ENCODE measurements at places on chromosomes 1 and 21.

- no peak for DNase-seq
These were observed 498.1 kb downstream of the SIPA1L2 start for GRCh38 chr1:232131715-232132391.

GRCh38 chr1:12634696-12635202 is 9.1 kb upstream of the AADACL4 start:
- no peak for DNase-seq

DNA sequence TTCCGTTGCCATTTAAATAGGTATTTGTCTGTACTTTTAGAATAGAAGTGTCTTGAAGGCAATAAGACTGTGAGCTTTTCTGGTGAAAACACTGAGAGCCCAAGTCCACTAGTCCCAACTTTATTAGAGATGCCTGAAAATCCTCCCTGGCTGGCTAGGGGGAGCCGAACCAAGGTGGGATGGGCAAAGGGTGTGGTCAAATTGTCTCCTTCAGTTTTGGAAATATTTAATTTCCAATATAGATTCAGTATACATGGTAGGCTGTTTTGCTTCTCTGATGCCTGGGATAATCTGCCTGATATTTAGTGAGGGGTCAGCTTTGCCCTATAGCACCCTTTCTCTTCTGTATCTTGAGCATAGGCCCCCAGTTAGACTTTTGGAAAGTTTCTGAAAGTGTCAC is 3.5 kb downstream of the ROR1 start:
- DNase-seq = no peak

- DNase-seq = no peak
These were observed 11.7 kb upstream of the MATN1 start for GRCh38 chr1:30735124-30735523.

GRCh38 chr1:14627608-14628489 is 29.4 kb downstream of the KAZN start:
- DNase-seq = no peak

GRCh38 chr1:234980645-234981396 is 147.8 kb downstream of the TOMM20 start:
- peak; percentile 36 for DNase-seq

DNA sequence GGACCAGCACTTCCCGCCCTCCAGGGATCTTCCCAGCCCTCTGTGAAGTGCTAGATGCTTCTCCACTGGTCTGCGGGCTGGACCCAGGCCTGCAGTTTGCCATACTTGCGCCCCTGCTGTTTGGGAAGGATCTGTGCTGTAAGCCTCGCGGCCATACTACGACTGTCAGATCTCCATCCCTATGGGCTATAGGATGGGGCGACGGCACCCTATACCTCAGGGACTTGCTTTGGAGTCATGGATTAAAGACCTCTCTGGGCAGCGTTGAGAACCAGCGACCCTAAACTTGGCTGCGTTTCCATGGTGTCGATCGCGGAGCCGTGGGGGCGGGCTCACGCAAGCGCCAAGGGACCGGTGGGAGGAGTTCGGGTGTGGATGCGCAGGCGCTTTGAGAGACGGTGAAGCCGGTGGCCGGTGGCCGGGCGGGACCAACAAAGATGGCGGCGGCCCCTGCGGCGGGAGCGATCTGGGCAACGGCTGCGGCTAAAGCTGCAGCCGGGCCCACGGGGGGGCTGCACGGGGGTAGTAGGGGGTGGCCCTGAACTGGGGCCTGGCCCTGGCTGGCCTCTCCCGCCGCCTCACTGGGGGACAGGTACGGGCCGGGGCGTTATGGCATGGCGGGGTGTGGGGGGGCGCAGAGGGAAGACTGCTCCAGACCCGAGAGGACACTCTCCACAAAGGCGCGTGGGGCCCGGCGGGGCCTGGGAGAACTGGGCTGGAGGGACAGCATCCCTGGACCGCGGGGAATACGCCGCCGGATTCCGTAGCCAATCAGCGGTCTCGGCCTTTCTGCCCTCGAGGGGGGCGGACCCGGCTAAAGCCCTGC is at the start of gene USP21:
Gene USP21 (plus strand): TSS at position 414 of the 826 bp plus-strand sequence. CDS start 1,141 bp downstream, outside the sequence.
- DNase-seq = peak; percentile 89

- no peak for DNase-seq
These were observed 110.3 kb downstream of the URB2 start for GRCh38 chr1:229736376-229736775.

GRCh38 chr1:29860056-29860455 is 623.7 kb downstream of the PTPRU start:
- DNase-seq = no peak

- peak; percentile 76 for DNase-seq
These were observed 5.0 kb downstream of the ATP1A4 start for GRCh38 chr1:160156361-160156760.

DNA sequence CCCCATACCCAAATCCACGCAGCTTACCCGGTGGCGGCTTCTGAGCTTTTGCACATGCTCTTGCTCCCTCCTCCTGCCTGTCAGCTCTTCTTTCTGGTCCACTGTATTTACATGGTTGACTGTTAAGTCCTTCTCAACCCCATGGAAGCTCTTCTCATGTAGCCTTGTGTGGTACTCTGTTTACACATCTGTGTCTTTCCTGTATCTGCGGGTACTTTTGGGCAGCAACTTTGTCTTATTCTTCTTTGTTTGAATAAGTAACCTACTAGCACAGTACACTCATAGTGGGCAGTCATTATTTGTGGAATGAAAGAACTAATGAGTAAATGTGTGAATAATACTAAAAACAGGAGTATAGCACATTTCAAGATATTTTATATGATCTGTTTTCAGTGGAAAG is 88.5 kb upstream of the GPR88 start:
- DNase-seq = no peak

DNA sequence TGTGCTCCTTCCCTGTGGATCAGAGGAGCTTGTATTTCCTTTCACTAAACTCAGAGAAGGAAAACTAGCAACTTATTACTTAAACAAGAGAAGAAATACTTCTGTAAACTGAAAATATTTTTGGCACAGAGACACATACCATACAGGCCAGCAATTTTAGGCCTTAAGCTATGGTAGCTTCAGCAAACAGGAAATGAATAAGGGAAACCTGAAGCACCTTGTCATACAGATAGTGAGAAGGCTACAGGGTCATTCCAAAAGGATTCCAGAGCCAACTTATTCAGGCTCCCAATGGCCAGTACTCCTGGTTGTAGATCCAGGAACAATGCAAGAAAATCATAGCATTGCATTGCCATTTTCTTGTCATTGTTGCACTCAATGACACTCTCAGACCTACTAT is 9.1 kb upstream of the KYAT3 start:
- DNase-seq = no peak

DNA sequence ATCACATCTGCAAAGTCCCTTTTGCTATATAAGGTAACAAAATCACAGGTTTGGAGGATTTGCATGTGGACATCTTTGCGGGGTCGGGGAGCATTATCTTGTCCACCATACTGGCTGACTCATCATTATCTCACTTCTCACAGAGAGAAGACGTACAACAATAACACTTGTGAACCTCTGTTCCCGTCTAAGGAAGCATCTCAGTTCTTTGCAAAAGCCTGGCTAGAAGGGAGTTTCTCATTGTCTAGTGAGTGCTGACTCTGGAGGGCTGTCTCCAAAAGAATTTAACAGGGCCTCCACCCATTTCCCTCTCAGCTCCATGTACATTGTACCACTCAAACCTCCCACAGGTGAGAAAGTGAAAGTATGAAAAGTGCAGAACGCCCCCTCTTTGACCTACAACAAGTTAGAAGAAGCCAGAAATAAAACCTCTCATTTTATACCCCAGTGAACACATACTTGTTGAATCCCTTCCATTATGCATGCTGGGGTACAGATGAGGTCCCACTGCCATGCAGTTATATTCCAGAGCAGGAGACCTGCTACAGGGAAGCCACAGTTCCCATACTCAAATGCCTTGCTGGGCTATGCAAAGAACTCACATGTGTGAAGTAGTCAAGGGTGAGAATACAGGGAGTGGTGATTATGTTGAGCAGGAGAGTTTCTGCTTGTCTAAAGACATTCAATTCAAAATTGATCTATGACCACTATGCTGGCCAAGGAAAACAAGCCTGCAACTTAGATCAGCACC is 121.7 kb upstream of the PRDX6 start:
- DNase-seq = no peak

DNA sequence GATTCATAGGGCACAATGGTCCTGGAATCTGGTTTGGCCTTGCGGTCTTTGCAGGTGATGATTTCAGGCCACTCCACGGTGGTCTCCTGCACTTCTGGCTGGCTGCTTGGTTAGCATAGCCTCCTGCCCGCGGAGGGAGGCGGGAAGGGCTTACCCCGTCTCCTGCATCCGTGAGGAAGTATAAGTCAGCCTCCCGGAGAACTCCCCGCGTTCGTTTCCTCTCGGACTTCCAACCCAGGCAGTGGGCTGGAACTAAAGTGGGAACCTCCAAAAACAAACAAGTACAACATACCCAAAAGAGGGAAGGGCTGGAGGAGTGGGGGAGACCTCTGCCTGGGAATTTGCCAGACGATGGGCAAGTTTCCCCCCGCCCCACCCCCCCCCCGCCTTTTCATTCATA is 939 bp upstream of the CCN1 start:
- peak; percentile 69 for DNase-seq

DNA sequence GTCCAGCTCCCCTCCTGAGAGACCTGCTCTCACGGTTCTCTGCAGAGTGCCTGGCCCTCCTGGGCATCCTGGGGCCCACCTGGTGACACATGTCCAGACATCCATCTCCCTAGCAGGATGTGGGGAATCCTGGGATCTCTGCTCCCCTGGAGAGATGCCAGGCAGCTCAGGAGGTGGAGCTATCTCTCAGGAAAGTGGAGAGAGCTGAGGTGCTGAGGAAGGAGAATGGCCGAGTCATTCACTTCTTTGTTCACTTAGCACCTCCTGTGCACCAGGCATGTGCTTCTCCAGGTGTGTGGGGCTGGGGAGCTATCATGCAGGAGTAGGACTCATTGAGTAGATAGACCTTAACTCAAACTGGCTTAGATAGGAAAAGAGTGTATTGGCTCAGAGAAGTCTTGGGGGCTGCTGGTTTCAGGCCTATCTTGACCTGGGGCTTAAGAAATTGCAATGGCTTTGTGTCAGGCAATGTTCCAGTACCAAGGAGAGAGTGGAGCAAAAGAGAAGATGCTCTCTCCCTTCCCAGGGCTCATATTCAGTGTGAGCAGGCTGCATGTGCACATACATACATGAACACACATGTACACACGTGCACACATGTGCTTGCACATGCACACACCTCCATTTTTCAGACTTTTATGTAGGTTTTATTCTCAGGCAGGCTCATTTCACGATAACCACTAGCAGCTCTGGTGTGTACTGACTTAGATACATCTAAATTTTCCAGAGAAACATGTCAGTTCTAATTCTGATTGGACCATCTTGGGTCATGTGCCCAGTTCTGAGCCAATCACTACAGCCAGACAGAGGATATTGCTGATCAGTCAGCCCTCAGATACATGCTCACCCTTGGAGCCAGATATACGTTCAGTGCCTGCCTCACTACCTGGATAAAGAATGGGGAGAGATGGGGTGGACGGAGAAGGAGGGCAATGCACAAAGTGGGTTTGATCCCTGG is 437.6 kb downstream of the PTPRU start:
- DNase-seq = peak; percentile 57

DNA sequence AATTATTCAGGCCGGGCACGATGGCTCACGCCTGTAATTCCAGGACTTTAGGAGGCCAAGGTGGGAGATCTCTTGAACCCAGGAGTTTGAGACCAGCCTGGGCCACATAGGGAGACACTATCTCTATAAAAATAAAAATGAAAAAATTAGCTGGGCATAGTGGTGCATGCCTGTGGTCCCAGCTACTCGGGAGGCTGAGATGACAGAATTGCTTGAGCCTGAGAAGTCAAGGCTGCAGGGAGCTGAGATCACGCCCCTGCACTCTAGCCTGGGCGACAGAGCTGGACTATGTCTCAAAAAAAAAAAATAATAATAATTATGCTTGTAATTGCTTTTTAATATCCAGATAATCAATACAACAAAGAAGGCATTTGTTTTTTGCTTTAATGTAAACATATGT is 91.3 kb downstream of the RIPK4 start:
- DNase-seq = no peak

DNA sequence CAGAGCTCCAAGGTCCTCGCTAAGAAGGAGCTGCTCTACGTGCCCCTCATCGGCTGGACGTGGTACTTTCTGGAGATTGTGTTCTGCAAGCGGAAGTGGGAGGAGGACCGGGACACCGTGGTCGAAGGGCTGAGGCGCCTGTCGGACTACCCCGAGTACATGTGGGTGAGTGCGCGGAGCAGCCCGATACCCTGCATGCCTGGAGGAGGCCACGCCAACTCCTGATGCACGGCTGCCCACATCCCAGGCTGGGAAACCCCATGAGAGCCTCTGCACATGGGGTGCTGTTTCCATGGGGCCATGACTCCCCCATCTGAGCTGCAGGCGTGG is 43.0 kb upstream of the TRAPPC10 start:
- DNase-seq = no peak

DNA sequence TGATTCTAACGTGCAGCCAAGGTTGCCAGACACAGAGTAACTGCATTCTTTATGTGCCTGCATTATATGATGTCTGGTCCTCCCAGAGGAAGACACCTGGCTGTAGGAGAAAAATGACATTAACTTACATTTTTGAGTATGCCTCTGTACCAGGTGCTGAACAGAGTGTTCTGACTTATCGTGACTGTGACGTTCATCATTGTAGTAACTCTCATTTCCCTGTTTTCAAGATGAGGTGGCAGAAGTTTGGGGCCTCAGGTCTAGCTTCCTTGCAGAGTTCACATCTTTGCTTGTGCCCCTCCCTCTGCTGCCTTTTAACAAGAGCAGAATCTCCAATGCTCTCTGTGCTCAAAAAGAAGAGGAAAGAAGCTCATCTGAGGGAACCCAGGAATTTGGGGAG is 488.0 kb downstream of the AJAP1 start:
- no peak for DNase-seq

DNA sequence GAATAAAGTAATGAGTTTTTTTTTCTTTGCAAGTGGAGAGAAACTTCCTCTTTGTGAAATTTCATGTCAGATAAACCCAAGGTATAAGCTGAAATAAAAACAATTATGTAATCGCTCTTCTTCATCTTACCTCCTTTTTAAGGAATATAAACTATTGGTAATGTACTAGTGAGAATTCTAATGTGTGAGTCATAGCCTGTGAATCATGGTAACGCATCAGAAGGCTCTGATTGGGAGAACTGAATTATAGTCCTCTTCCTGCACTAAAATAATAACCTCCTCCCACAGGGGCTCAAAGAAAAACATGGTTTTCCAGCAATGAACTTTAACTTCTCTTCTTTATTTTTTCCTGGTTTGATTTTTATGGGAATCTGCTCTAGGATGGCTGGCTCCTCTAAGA is 57.1 kb upstream of the COX20 start:
- no peak for DNase-seq

- no peak for DNase-seq
These were observed 355.3 kb upstream of the NEGR1 start for GRCh38 chr1:72637593-72637992.

- DNase-seq = no peak
These were observed 12.7 kb upstream of the WDR26 start for GRCh38 chr1:224447251-224447650.

All from SJCRH30 (cell line).